Left renal pelvis (tissue), 4 donors: ENCODE measurements at places on chromosomes 1 and 21. TPM values are rescaled to one million over a fixed set of nuclear protein-coding genes. Genes with fewer than 3 reads are reported as not detected.

Gene RPL22
- polyA plus RNA-seq, result 523 TPM

Gene PTPRF
- 100 TPM for polyA plus RNA-seq

Gene OLFML3
- 453 TPM for polyA plus RNA-seq

Gene UBASH3A
- 0.07 TPM for polyA plus RNA-seq

Gene SIK1
- polyA plus RNA-seq, result 5.3 TPM

Gene SETDB1
- polyA plus RNA-seq, result 83.8 TPM

Gene TCHH
- polyA plus RNA-seq, result 0.05 TPM

Gene CADM3
- 0.93 TPM for polyA plus RNA-seq

Gene CACNA1S
- 0.03 TPM for polyA plus RNA-seq

Gene LCE6A
- polyA plus RNA-seq, result not detected

Gene OR2T11
- polyA plus RNA-seq, result not detected

Gene FAM72B
- 3.9 TPM for polyA plus RNA-seq

Gene NPR1
- 36.2 TPM for polyA plus RNA-seq

Gene ARID1A
- polyA plus RNA-seq, result 97.4 TPM

Gene DYNLT5
- polyA plus RNA-seq, result 1.4 TPM

Gene TNFRSF4
- polyA plus RNA-seq, result 2.7 TPM

Gene RLF
- 26.8 TPM for polyA plus RNA-seq

Gene ELK4
- 18.7 TPM for polyA plus RNA-seq
